Hair follicular keratinocyte (primary cell): ENCODE measurements at places on chromosomes 2 and 18. TPM values are rescaled to one million over a fixed set of nuclear protein-coding genes. Genes with fewer than 3 reads are reported as not detected.

Gene SCN7A
- total RNA-seq: not detected in 2 replicates

Gene METTL21A
- total RNA-seq: 16.6 and 25.5 TPM in 2 replicates

Gene PLCL1
- not detected in 2 replicates for total RNA-seq

Gene CPLX4
- not detected in 2 replicates for total RNA-seq

Gene CD207
- not detected in 2 replicates for total RNA-seq

Gene EVX2
- not detected in 2 replicates for total RNA-seq

Gene UGT1A5
- not detected in 2 replicates for total RNA-seq

Gene XRCC5
- total RNA-seq: 148 and 230 TPM in 2 replicates

Gene NEU2
- total RNA-seq: not detected in 2 replicates

Gene ANO7
- total RNA-seq: 0.16 and 0.23 TPM in 2 replicates

Gene DUSP19
- total RNA-seq: 0.39 and 1.1 TPM in 2 replicates

Gene ASXL3
- total RNA-seq: 0.11 TPM in 1 of 2 replicates, not detected in the other

Gene ABCG8
- not detected in 2 replicates for total RNA-seq

Gene CROCC2
- not detected in 2 replicates for total RNA-seq

Gene MEP1B
- not detected in 2 replicates for total RNA-seq

Gene PLGLB1
- 0.55 and 0.57 TPM in 2 replicates for total RNA-seq

Gene TCF7L1
- total RNA-seq: 1.4 and 2.0 TPM in 2 replicates

Gene STPG4
- total RNA-seq: not detected in 2 replicates

Gene NFU1
- 55.9 and 72.1 TPM in 2 replicates for total RNA-seq

Gene MCEE
- 6.4 and 7.3 TPM in 2 replicates for total RNA-seq

Gene CELF4
- not detected in 2 replicates for total RNA-seq

Gene DHRS9
- total RNA-seq: not detected in 2 replicates
